HuH-7 (cell line): ENCODE measurements at places on chromosomes 6 and 20.

GRCh38 chr20:42484790-42485375 lies 704.8 kb downstream of the PTPRT start:
- no peak for DNase-seq

- DNase-seq, result no peak
Measured at GRCh38 chr20:3616250-3616649, 46.9 kb downstream of the GFRA4 start.

DNA sequence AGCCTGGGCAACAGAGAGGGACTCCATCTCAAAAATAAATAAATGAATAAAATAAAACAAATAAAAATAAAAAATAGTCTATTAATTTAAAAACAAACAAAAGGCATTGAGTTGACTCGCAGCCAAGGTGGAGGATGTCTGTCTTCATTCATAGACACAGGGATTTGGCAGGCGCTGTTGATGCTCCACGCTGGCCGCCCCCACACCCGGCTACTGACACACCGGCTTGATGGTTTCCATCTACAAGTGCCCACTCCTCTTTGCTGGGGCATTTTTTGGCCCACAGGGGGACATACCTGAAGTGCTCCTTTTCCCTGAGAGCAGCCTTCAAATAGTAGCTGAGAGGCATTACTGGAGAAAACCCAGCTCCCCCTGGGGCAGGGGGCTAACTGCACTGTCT lies 178.3 kb upstream of the RALGAPA2 start:
- no peak for DNase-seq

DNA sequence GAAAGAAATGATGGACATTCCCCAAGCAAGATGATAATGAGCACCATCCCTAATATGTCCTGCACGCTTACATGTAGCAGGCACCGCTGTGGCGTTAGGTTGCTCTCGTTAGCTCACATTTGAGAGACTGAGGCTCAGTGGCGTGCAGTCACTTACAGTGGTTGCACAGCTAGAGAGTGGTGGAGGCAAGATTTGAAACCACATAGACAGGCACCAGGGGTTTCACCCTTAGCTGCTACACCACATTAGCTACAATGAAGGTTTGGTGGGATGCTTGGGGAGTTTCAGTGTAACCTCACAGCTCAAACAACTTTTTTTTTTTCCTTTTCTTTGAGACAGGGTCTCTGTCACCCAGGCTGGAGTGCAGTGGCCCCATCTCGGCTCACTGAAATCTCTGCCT lies 3.7 kb downstream of the COX4I2 start:
- no peak for DNase-seq

- no peak for DNase-seq
Measured at GRCh38 chr6:164008902-164009301, 594.4 kb downstream of the QKI start.

GRCh38 chr20:53609491-53610445 lies 16.1 kb upstream of the ZNF217 start:
- DNase-seq, result no peak

DNA sequence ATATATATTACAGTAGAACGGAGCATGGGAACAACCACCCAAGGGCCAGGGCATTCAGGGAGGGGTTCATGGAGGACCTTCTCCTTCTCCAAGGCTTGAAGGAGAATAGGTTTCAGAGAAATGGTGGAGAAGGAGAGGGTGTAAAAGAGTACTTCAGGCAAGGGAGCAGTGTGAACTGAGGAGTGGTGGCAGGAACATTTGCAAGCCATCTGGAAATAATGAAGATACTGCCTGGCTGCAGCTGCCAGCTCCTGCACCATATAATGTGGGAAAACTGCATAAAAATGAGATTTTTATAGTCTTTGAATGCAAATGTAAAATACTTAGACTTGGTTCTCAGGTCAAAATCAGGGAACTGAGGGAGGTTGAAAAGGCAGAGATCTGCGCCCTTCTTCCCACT lies 9.6 kb upstream of the DEFB121 start:
- DNase-seq, result no peak

GRCh38 chr20:63572788-63573646 lies 1.0 kb downstream of the HELZ2 start:
- peak; percentile 56 for DNase-seq

DNA sequence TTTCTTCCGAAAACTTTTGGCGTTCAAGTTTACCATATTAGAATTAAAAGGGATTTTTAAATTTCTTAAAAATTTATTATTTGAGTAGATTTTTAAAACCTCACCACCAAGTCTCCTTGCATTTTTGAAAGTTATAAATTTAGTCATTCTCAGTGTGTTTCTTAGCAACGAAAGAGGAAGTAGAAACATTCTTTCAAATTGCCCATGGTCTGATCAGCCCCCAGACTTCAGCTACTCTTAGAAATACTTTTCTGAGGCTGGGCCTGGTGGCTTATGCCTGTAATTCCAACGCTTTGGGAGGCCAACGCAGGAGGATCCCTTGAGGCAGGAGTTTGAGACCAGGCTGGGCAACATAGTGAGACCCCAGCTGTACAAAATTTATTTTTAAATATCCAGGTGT lies 15.1 kb upstream of the RTF2 start:
- DNase-seq, result no peak

GRCh38 chr6:129359811-129360681 lies 349.9 kb downstream of the ARHGAP18 start:
- DNase-seq, result no peak

- DNase-seq, result peak; percentile 87
Measured at GRCh38 chr6:107666084-107666980, 157.8 kb downstream of the SCML4 start.

GRCh38 chr6:3926150-3926482 lies 76.9 kb downstream of the FAM50B start:
- DNase-seq, result no peak

DNA sequence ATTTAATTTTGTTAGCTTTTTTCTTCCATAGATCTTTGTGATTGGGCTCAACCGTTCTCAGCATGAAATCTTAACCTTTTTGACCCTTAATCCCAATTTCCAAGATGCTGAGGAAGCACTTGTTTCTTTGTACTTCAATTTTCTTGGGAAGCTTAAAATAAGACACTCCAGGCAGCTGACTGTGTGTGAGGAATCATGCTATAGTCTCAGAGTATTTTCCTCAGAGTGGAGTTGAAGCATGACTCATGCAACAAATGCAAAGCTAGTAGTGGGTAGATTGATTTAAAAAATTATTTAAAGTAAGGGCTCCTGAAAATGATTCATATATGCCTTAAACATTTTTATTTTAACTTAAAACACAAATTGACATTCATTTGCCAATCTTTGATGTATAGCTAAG lies 168.7 kb downstream of the BTBD3 start:
- DNase-seq, result no peak

- no peak for DNase-seq
Measured at GRCh38 chr20:4645109-4645508, 76.6 kb upstream of the PRND start.

DNA sequence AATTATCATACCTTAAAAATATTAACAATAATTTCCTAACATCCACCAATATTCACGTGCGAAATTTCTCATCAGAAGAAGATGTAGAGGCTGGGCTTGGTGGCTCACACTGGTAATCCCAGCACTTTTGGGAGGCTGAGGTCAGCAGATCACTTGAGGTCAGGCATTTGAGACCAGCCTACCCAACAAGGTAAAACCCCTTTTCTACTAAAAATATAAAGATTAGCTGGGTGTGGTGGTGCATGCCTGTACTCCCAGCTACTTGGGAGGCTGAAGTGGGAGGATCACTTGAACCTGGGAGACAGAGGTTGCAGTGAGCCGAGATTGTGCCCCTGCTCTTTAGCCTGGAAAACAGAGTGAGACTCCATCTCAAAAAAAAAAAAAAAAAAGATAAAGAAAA lies 36.1 kb upstream of the JAG1 start:
- DNase-seq, result no peak

DNA sequence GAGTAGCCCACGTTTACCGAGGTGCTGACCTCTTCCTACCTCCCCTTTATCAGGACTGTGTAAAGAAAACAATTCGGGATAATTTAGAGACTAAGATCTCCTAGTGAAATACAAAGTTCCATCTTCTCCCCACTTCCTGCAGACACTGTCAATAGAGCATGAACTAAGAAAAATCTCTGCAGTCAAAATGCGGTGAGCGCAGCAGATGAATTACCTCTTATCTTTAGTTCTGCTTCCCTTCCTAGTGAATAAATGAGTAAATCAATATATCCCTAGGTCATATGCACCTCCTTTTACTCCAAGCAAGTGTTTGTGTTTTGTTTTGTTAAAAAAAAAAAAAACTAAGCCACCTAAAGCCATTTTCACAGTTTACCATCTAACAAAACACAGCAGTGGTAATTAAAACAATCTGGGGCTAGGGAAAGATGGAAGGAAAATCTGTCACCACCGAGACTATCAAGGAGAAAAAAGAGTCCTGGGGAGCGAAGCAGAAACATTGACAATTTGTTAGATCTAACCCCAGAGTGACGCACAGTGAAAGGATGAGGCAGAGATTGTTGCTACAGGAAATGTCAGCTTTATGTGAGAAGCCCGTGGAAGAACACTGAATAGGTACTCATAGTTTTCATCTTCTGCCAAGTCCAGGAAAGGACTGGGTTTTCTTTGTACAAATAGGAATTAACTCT lies 159.4 kb upstream of the SPTLC3 start:
- no peak for DNase-seq

DNA sequence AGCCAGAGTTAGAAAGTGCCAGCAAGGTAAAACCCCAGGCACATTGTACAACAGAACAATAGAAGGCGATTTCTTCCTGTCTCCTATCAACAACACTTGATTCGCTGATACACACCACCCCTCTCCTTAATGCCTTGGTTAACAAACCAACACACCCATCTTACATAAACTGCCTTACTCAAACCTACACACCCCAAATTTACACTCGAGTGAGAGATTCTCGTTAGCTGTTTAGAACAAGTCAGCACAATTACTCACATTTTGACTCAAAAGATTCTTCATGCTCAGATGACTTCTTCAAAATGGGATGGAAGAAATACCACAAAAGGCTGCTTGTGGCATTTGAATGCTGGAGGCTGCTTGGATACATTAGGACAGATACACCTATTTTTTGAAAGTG lies 80.0 kb upstream of the FOXQ1 start:
- no peak for DNase-seq

- no peak for DNase-seq
Measured at GRCh38 chr6:15950962-15951569, 177.8 kb upstream of the MYLIP start.

DNA sequence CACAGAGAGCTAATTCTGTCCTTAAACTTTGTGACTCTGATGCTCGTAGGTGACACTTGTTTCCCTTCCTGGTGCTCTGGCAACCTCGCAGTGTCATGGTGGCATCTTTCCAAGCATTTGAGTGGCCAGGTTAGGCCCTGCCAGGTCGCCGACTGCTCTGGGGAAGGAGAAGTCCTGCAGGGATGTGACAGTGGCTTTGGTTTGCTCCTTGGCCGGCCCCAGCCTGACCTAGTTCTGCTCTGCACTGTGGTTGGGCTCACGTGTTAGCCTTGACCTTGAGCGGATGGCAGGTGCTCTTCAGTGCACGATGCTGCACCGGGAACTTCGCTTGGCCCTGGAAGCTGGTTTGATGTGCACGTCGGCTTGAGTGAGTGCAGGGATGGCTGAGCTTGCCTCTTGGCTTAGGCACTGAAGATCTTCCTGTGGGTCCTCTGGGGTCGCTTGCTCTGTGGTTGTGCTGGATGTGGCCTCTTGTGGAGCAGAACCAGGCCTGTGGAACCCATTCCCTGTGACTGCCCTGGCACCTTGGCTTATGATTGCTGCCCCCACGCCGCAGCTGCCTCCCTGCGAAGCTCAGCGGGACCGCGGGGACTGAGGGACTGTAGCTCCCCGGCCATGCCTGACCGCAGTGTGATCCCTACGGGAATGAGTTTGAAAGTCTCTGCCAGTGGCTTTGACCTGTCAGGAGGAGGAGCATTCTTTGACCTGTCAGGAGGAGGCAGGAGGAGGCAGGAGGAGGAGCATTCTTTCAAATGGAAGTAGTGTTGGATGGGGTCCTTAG lies 8.7 kb downstream of the OSBPL2 start:
- no peak for DNase-seq

DNA sequence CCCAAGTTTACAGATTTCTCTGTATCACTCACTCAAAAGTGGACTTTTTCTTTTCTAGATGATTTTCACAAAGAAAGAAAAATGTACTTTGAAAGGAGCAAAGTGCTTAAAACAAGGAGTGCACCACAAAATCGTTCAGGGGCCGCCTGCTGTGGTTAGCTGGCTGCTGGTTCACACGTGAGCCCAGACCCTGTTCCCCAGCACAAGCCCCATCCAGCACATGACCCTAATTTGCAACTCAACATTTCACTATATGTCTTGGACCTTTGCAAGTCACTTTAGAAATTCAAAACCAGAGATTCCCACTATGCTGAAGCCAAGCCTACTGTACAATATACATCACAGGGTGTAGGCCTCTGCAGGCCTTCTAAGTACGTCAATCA lies 95.5 kb upstream of the NHSL1 start:
- no peak for DNase-seq

- no peak for DNase-seq
Measured at GRCh38 chr6:39898625-39899024, 35.6 kb downstream of the MOCS1 start.

DNA sequence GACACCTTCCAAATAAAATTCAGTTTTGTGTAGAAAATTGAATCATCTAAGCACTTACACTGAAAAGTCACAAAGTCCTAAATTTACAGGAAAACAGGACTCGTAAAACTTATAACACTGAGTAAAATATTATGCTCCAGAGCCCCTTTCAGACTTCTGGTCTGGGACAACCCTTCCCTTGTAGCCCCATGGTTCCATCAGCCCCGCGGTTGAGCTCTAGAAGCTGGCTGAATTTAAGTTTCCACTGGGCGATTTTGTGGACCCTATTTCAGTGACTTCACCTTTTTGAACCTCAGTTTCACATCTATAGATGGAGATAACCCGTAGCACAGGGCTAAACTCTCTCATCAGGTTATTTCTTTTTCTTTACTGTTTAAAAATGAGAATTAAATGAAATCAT lies 117.7 kb upstream of the BACH2 start:
- DNase-seq, result no peak

- peak; percentile 22 for DNase-seq
Measured at GRCh38 chr6:154487367-154488247, 22.9 kb downstream of the CNKSR3 start.
